GM12892 (cell line): ENCODE measurements at places on chromosomes 5 and 9.

- no peak for DNase-seq
Observed at GRCh38 chr9:133754688-133755227, 16.6 kb upstream of the SARDH start.

GRCh38 chr5:141597814-141598213 lies 21.0 kb downstream of the DIAPH1 start:
- DNase-seq = no peak

- no peak for DNase-seq
Observed at GRCh38 chr5:179258922-179259730, 86.1 kb downstream of the ADAMTS2 start.

DNA sequence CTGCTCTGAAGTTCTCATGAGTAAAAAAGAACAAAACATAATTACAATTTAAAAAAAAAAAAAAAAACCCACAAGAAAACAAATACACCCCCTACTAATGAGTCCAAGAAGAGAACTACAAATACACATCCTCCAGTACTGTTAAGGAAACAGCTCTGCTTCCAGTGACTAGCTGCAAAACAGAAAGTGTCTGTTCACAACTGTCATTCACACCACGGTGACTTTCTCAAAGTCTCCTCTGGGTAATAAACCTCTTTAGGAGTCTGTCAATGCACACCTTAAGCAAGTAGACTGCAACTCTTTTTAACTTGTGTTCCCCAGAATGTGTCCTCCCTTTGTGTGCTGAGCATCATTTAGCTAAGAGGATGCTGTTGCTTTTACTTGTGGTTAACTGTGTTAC lies 6.2 kb downstream of the REEP5 start:
- no peak for DNase-seq

GRCh38 chr9:121349009-121349408 lies 21.0 kb downstream of the STOM start:
- no peak for DNase-seq

- no peak for DNase-seq
Observed at GRCh38 chr9:13939701-13940490, 374.0 kb downstream of the NFIB start.

DNA sequence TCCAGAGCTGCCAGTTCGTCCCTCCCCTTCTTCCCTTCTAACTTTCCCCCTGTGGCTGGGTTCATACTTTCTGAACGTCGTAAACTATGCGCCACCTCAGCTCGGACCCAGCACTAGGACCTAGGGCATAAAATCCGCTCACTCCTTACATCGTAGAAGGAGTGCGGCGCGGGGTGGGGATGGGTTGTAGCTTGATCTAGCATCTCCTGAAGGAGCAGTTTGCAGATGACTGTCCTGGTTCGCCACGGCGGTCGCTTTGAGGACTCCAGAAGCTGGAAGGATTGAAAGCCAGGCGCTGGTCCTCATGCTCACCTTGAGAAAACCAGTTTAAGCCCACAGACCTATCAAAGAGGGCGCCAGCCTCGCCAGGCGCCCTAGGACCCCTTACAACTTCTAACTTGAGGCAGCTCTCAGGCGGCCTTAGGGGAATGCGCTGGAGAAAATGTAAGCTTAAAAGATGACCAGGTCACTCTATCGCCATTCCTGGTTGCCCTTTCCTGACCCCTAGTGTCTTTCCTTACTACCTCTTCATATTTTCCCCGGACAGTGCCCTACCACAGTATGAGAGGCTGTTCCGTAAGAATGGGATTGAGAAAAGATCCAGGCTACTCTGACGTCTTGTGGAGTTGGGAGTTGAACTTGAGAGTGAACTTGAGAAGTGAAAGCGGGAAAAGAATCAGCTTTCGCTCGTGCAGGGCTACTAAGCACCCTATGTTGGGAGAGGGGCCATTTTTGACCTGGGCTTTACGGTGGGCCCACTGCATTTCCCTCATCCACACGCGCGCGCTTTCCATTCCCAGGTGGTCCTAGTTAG lies 2.8 kb downstream of the RORB start:
- DNase-seq = no peak

GRCh38 chr5:178241231-178241663 lies 8.6 kb upstream of the PHYKPL start:
- peak; percentile 62 for DNase-seq

DNA sequence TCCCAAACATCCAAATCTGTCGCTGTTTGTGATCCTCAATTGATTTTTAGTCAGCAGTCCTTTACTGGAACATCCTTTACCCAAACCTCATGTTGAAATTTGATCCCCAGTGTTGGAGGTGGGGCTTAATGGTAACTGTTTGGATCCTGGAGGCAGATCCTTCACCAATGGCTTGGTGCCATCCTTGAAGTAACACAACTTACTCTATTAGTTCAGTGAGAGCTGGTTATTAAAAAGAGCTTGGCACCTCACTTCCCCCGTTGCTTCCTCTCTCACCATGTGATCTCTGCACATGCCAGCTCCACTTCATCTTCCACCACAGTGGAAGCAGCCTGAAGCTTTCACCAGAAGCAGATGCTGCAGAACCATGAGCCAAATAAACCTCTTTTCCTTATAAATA lies 40.3 kb downstream of the DNAJB5 start:
- no peak for DNase-seq

GRCh38 chr9:104025104-104025503 lies 69.0 kb upstream of the SMC2 start:
- DNase-seq = no peak

GRCh38 chr9:98575379-98576346 lies 133.1 kb downstream of the GABBR2 start:
- DNase-seq = peak; percentile 56

DNA sequence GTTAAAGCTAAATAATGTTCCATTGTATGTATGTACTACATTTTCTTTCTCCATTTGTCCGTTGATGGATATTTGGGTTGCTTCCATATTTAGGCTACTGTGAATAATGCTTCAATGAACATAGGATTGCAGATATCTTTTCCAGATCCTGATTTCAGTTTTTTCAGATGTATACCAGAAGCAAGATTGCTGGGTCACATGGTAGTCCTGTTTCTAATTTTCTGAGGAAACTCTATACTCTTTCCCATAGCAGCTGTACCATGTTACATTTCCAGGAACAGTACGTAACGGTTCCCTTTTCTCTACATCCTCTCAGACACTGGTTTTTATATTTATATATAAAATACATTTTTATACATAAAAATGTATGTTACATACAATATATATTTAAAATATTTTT lies 121.8 kb downstream of the GCNT1 start:
- no peak for DNase-seq
